ENCODE measurements at places on chromosomes 11 and 22.
A peak's percentile ranks its signal among the peaks of the same experiment; 100 is the strongest.

- DNase-seq = no peak
Measured at GRCh38 chr11:35781861-35782470, 119.4 kb downstream of the TRIM44 start.

DNA sequence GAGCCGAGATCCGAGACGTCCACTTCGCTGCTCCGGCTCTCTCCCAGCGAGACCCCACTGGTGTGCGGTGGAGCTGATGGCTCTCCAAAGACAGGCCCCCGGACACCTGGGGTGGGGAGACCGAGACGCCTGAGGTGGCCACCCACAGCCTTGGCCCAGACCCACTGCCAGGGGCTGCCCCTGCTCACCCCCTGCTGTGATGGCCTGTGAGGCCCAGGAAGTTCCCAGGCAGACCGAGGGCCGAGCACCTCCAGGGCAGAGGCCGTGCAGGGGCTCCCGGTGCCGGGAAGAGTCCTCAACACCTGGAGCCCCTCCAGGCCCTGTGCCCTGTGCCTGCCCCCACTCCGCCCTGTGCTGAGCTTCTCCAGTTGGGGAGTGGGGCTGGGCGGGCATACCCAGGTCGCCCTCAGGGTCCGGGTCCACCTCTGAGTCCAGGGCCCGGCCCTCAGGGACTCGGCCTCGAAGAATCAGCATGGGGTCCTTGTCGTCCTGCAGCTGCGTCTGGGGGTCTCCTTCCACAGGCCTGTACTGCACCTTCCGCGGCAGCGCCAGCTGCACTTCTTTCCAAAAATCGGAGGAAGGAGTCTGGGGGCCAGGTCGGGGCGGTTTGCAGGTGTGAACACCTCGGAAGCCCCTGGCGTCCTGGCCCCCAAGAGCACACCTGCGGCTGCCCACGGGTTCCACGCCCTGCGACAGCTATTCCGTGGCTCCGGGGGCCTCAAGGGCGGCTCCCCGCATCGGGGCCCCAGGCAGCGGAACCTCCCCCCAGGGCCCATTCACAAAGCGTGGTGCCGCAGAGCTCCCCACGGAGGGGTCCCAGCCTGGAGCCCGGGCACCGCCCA, 8.6 kb downstream of the SIGIRR start:
- no peak for DNase-seq

DNA sequence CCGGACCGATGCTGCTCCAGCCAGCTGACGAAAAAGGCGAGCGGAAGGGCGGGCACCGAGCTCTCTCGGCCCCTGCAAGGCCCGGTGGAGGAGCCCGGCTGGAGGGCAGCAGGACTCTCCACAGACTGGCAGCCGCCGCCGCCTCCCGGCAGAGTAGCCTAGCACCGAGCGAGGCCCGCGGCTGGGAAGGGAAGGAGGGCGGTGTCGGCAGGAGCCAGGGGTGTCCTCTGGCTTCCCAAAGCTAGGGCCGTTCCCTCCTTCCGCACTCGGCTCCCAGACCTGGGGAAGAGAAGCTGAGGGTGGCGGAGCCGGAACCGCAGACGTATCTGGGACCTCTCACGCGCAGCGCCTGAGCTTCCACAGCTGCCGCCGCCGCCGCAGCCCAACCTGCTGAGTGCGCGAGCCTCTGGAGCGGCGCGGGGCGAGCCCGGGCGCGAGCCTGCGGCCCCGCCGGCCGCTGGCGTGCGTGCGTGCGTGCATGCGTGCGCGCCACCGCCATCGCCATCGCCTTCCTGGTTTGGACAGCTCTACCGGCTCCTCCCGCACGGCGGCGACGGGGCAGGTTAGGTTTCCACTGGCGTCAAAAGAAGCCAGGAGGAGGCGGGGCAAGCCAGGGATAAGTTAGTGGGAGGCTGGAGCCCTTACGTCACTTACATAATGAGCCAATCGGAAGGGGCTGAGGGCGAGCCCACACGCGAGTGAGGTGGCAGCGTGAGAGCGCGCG, at the start of gene RAB6A:
Gene RAB6A (minus strand): TSS at position 396 of the 724 bp plus-strand sequence. CDS start 439 bp downstream, outside the sequence.
- peak; percentile 99 for DNase-seq

DNA sequence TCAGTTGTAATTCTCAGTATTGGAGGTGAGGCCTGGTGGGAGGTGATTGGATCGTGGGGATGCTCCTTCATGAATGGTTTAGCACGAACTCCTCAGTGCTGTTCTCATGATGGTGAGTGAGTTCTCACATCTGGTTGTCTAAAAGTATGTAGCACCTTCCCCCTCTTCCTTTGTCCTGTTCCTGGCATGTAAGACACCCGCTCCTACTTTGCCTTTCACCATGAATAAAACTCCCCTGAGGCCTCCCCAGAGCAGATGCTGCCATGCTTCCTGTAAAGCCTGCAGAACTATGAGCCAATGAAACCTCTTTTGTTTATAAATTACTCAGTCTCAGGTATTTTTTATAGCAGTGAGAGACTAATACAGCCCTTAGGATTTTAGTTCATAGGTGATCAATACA, 191.5 kb downstream of the MAML2 start:
- DNase-seq = no peak

DNA sequence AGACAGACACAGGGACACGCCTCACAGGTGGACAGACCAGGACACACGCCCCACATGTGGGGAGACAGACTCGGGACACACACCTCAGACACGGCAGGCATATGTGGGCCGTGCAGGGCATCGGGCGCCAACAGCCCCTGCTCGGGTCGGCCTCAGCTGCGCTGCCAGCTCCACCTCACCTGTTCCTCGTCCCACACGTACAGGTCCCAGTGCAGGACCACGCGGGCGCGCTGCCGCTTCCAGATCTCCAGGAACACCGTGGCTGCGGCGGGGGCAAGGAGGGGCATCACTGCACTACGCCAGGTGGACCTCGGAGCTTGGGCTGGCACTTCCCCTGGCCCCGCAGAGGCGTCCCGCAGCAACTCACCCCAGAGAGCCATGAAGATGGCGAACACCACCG, 12.4 kb downstream of the ANO9 start:
- DNase-seq = no peak

GRCh38 chr11:64088162-64089026, 52.7 kb downstream of the FLRT1 start:
- DNase-seq = no peak

- DNase-seq = no peak
Measured at GRCh38 chr11:61008971-61009370, 37.5 kb downstream of the CD6 start.

GRCh38 chr11:12705874-12706273, 31.7 kb downstream of the TEAD1 start:
- no peak for DNase-seq

DNA sequence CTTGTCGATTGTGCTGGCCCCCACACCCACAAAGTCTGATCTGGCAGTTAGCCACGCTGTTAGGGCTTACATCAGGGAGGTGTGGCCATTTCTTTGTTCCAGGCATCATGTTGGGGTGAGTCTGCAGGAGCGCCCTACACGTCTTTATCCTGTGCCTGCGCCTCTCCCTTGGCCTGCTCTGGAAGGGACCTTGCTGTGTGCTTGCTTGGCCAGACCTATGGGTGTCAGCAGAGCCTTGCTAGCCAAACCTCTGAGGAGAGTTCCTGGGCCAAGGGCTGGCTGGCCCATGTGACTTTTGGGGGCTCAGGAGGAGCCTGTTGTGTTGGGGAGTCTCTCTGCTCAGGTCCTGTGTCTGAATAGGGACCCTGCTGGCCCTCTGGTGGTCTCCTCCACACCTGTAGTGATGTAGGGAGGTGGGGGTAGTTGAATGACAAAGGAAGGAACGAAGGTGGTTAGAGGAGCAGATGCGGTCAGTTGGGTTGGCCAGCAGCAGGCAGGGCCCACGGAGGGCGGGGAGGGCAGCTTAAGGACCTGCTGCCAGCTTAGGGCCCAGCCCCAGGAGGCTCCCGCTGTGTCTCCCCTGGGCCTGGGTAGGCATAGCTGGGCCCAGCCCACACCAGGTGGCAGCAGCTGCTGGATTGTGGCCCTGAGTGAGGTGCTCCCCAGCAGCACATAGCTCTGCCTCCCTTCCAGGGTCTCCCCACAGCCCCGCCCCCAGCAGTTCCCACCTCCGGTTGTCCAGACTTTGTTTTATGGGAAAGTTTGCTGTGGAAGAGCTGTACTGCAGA, 7.9 kb downstream of the PPIL2 start:
- no peak for DNase-seq
